Aorta (tissue), 5 donors: ENCODE measurements at places on chromosomes 12 and 14.

DNA sequence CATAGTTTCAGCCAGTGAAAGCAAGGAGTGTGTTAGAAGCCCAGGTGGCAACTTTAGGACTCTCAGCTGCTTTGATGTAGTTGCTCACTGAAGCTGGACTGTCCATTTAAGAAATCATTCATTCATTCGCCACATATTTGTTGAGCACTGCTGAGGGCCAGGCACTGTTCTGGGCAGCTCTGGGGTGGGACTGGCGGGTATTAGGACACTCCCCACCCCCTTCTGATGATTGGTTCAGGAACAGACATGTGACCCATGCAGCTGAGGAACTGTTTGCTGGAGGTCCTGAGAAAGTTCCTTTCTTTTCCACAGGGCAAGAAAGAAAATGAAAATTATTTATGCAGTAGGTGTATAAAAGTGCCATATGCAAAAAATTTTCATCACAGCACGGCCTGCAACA, 70.3 kb upstream of the CHST11 start:
- DNase-seq: no peak

- no peak for DNase-seq
Observed at GRCh38 chr12:75489187-75489586, 8.6 kb downstream of the GLIPR1 start.

DNA sequence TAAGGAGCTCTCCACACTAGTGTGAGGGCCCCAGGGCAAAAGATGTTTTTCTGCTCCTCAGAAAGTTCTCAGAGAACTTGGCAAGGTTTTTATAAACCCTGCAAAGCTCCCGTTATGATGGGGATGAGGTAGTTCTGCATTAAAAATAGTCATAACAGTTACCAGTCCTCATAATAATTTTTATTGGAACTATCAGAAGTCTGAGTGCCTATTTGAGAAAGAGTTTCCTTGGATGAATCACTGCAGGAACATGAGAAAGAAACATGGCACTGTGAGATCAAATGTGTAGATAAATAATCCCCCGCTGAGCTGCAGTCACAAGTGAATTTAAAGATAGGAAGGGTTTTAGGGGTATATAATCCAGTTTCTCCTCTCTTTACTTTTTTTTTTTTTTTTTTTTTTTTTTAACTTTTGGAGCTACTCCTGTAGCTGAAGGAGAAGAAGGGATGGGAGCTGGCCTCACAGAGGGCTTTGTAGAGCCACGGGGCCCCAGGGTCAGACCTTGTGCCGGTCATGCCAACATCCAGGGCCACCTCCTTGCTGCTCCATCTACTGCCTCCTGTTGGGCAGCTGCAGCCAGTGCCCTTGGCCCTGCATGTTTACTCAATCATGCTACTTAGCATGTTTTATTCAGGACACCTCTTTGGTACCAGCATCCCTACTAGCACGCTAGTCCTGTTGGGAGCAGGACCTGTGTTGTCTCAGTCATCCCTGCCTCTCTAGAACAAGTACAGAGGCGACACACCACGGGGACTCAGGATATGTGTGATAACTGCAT, 39.5 kb downstream of the EVL start:
- no peak for DNase-seq

- no peak for DNase-seq
Observed at GRCh38 chr14:59309291-59309900, 120.9 kb downstream of the DAAM1 start.

GRCh38 chr12:53788892-53789291, 37.1 kb upstream of the CISTR start:
- no peak for DNase-seq

- no peak for DNase-seq
Observed at GRCh38 chr12:42742716-42743115, 153.2 kb upstream of the PRICKLE1 start.

GRCh38 chr14:36097356-36097755, 79.2 kb downstream of the PTCSC3 start:
- DNase-seq: no peak

DNA sequence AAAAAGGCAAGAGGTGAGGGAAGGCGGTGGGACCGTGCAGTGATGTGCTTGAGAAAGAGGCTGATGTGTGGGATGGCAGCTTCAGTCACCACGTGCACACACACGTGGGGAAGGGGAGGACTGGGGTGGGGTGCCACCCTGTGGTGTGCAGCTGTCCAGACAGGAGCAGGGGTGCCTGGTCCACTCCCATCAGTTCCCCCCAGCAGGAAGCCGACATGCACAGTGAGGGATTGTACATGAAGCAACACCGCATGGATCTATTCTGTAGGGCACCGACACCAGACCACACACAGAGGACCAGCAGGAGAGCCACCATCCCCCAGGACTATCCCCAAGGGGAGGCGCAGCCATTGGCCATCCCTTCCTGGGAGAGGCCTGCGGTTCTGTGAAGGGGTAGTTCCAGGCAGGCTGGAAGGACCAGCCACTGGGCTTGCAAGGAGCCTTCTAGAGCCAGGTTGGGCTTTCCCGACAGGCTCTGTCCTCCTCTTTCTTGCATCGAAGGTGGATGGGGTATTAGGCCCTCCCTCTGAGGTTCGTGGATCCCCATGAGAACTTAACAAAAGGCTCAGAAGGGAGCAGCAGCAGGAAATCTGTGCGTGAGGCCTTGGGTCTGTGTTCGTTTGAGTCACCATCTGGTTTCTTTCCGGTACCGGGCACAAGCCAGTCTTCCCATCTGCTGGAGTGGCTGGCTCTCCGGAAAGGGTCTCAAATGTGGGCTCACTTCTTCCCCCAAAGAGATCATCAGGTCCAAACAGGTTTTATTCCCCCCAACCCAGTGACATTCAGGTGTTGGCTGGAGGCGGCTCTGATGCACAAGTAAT, 59.8 kb downstream of the PLEKHG3 start:
- DNase-seq: peak; percentile 75

- no peak for DNase-seq
Observed at GRCh38 chr12:70798016-70798783, 122.3 kb downstream of the PTPRR start.

DNA sequence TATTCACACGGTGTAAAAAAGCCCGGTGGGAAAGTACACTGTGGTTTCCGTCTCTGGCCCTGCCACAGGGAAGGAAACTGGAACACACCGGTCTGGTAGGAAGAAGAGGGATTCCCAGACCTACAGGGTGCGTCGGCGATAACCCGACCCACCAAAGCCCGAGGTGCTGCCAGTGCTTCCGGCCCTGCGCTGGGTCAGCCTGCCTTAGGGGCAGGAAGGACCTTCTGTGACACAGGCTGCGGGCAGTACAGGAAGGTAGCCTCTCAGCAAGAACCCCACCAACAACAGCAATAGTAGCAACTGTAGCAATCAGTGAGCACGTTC, 169.5 kb upstream of the FKBP4 start:
- no peak for DNase-seq
